ENCODE measurements at places on chromosomes 3 and 15.
A peak's percentile ranks its signal among the peaks of the same experiment; 100 is the strongest.

- no peak for DNase-seq
Observed at GRCh38 chr3:190972840-190973270, 110.4 kb upstream of the GMNC start.

- DNase-seq: no peak
Observed at GRCh38 chr15:99279290-99279689, 28.0 kb downstream of the LRRC28 start.

DNA sequence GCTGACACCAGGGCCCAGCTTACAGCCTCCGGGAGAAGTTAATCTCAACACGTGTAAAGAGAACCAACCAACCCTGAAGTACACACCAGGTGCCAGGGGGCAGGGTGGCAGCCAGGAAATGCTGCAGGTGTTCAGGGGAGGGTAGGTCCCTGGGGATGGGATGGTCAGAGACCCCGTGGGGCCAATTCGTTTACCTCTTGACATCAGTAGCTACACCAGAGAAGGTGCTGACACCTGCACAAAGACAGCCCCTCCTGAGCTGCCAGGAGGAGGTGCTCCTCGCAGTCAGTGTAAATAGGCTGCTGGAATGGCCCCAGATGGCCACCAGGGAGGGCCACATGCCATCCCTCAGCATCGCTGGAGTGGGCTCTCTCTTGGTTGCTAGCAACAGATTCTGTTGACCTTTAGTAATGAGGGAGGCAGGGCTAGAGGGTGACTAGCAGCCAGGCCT lies 52.8 kb downstream of the CORO2B start:
- DNase-seq: no peak

DNA sequence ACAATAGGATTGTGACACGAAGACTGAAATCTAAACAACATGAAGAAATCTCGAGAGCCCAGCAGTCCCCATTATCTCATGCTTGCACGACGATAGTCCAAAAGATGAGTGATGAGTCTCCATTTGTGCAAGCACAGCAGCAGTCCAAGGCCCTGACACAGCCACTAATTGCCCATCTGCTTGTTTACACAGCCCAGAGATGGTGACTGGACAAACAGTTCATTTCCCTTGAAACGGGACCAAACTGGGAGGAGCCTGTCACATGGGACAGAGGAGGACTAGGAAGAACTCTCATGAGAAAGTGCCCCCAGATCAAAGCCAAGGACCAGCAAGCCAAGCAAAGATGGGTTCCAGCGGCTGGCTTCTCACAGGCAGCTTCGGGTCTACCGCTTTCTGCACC lies 121.0 kb downstream of the GREM1 start:
- DNase-seq: peak; percentile 90

- no peak for DNase-seq
Observed at GRCh38 chr3:48660800-48661400, 1.8 kb downstream of the CELSR3 start.

DNA sequence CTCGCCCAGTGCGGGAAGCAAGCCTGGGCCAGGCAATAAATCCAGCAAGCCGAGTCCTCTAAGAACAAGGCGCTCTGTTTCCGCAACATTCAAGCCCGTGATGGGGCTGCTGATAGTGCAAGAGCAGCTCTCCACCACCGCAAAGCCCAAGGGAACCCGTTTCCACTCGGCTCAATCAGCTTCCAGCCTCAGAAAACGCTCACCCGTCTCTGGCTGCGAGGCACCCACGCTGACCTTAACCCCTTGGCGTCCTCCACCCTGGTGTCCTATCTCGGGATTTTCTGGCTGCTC lies 17.8 kb downstream of the SPATA12 start:
- peak; percentile 52 for DNase-seq

DNA sequence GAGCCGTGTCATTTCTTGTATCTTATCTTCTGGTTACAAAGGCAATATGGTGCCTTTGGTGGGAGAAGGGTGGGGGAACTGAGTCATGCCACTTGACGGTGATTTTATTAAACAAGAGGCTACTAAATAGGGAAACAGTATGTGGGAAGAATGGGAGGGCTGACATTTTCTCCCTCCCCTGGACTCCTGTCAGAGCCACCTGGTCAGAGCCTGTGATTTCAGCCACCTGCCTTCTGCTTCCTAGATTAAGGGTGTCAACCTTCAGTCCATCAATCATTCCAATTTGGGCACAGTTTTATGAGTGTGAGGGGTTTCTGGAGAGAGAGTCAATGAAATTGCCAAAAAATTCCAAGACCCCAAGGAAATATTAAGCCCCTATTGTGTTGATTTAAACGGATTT lies 87.4 kb downstream of the CHDH start:
- DNase-seq: no peak

- no peak for DNase-seq
Observed at GRCh38 chr15:29061746-29062145, 176.0 kb downstream of the APBA2 start.

- DNase-seq: no peak
Observed at GRCh38 chr3:53238886-53239285, 16.9 kb downstream of the TKT start.

GRCh38 chr15:63461230-63461985 lies 43.0 kb upstream of the USP3 start:
- DNase-seq: no peak

DNA sequence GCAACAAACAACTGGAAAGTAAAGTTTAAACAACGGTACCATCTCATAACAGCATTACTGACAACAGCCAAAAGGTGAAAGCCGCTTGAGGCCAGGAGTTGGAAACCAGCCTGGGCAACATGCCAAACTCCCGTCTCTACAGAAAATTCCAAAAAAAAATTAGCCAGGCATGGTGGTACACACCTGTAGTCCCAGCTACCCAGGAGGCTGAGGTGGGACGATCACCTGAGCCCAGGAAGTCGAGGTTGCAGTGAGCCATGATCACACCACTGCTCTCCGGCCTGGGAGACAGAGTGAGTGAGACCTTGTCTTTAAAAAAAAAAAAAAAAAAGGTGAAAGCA lies 4.4 kb downstream of the TNK2 start:
- DNase-seq: no peak

DNA sequence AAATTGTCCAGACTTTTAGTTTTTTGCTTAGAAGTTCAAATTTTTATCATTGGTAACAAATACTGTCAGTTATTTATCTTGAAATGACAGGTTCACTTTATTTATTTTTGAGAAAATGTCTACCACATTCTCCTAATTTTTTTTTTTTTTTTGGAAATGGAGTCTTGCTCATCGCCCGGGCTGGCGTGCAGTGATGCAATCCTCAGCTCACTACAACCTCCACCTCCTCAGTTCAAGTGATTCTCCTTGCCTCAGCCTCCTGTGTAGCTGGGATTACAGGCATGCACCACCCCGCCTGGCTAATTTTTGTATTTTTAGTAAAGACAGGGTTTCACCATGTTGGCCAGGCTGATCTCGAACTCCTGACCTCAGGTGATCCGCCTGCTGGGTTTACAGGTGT lies 16.1 kb upstream of the EBLN2 start:
- no peak for DNase-seq

Data from fibroblast of skin of scalp (primary cell).